ENCODE measurements at places on chromosomes 7 and 10.
A peak's percentile ranks its signal among the peaks of the same experiment; 100 is the strongest.

DNA sequence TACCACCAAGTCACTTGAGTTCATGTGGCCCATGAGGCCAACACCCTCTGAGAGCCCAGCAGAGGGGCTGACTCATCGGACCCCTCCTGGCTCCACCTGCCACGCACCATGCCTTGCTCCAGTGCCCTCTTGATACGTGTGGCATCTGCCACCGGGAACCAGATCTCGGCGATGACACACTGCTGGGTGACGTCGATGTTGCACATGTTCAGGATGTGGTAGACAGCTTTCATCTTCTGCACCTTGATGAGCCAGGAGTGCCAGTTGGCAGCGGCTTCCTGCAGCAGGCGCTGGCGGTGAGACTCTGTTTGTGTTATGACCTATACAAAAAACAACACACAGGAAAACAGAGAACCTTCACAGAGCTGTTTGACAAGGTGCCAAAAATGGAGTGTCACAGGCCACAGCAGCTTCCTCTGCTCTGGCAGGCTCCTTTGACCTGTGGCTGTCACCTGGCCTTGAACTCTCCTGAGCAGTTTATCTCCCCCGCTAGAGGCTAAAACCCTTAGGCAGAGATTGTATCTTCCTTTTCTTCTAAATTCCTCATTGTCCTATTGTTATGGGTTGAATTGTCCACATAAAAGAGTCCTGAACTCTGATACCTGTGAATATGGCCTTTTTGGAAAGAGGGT lies 45.2 kb upstream of the TMEM213 start:
- DNase-seq, result no peak

- DNase-seq, result no peak
Observed at GRCh38 chr7:22931011-22931410, 82.9 kb downstream of the HYCC1 start.

- no peak for DNase-seq
Observed at GRCh38 chr7:73768641-73769480, 1.2 kb downstream of the CLDN3 start.

GRCh38 chr7:70456719-70457118 lies 675.2 kb upstream of the GALNT17 start:
- DNase-seq, result no peak

DNA sequence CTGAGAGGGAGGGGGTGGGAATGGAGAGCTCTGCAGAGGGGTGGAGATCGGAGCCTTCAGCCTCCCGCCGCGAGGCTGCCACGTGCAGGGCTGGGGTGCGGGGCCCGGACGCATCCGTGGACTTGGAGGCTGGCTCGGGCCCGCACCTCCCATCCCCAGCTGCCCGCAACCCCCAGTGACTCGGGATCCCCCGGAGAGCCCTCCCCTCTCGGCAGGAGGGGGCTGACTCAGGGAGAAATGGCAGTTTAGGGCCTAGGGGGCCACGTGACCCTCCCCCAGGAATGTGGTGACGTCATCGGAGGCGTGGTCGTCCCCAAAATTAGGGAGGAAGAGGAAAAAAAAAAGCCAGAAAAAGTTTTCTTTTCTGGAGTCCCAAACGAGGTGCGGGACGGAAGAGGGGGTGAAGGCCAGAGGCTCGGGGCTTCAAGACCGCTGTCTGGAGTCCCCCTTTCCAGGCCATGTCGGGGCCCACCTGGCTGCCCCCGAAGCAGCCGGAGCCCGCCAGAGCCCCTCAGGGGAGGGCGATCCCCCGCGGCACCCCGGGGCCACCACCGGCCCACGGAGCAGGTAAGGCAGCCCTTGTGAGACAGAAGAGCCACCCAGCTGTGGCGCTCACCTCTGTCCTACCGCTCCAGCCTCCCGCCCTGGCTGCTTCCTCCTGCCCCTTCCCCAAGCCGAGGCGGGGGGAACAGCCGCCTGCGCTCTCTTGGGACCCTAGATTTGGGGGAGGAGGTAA lies at the start of gene TRIP6:
Gene TRIP6 (plus strand): TSS at position 348 of the 736 bp plus-strand sequence. CDS start 111 bp downstream, at position 459.
- DNase-seq, result peak; percentile 86

GRCh38 chr10:29703271-29703670 lies 68.5 kb upstream of the SVIL start:
- DNase-seq, result no peak

DNA sequence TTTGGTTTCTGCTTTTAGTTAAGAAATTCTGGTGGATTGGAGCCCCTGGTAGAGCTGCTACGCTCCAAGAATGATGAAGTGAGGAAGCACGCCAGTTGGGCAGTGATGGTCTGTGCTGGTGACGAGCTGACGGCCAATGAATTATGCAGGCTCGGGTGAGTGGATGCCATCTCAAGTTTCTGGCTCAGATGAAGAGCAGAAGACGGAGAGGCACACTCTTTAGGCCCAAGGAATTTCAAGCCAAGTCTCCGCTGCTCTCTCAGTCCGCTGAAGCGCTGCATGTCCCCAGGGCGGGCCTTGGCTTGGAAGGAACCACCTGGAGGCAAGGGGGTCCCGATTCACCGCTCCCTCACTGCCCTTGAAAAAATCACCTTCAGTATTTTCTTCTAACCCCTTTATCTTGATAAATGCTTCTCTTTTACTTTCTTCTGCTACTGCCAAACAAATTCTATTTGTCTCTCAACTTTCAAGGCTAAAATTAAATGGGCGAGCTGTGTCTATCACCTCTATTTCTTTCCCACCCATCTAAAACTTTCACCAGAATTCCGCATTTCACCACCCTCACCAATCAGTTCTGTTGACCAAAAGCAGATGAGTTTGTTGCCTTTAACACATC lies 74.2 kb downstream of the ARMC3 start:
- DNase-seq, result no peak

DNA sequence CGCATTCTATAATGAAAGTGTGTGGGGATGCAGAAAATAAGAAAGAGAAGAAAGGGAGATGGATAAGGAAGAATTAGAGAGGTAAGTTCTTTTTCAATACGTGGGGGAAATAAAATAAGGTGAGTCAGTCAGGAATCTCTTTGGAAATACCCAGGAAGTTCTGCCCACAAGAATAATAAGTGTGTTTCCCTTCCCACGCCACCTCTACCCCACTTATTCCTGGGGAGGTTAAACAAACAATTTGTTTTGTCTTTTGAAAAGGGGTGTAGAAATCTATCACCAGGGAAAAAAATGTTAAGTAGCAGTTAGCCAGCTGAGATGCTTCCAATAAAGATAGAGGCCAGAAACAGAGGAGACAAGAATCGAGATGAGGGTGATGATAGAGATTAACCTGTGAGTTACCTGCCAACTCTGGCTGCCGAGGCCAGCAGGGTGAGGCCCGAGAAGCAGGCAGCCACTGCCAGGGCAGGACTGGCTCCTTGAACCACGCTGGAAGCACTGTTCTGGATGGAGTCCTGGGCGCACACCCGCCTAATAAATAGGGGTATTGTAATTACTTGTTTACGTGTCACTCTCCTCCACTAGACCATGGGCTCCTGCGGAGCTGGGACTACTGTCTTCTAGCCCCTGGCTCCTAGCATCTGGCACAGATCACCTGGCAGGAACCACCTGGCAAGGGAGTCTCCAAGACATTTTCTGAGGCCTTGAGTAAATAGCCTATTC lies 191.3 kb downstream of the FGFR2 start:
- DNase-seq, result no peak

DNA sequence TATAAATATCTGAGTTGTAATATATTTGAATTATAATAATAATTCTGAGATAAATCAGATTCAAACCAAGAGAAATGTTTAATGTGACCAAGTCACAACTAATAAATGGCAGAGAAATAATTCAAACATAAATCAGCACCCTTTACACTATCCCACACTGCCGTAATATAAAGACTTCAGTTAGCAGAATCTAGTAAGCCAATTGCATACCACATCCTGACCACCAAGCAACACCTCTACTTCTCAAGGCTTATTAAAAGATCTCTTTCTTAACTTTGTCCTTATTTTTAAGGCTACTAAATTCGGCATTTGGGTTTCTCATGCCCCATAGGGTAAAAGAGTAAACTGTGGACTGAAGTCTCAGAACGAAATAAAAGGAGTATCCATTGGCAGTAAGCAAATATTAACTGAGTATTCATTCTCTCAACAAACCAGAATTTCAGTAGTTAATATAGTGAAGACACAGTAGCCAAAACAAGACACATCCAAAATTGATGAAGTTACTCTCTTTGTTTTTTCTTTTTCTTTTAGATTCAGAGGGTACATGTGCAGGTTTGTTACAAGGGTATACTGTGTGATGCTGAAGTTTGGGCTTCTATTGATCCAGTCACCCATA lies 14.8 kb downstream of the ACBD5 start:
- no peak for DNase-seq

DNA sequence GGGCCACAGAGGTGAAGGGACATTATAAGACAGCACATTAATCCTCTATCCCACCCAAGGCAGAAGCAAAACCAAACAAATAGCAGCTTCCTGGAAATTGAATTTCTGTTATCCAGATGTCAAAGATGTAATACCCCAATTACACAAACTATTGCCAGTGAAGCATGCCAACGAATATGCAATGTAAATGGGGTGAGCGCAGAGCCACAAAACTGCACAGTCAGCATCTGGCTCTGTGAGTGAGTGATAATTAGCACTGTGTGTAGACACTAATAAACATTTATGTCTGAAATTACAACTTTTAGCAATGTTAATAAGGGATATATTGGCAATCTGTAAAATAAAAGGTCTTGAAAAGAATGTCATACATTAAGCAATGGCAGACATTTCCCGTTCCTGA lies 3.2 kb downstream of the BEND7 start:
- no peak for DNase-seq

- DNase-seq, result no peak
Observed at GRCh38 chr7:12458520-12459131, 55.0 kb upstream of the VWDE start.

- DNase-seq, result no peak
Observed at GRCh38 chr7:7576344-7576743, 9.7 kb downstream of the MIOS start.

GRCh38 chr10:23326544-23327307 lies 17.9 kb downstream of the C10orf67 start:
- DNase-seq, result no peak

GRCh38 chr10:11045487-11045886 lies 27.8 kb downstream of the CELF2 start:
- DNase-seq, result no peak

- DNase-seq, result no peak
Observed at GRCh38 chr7:127578711-127579275, 6.6 kb downstream of the GCC1 start.

DNA sequence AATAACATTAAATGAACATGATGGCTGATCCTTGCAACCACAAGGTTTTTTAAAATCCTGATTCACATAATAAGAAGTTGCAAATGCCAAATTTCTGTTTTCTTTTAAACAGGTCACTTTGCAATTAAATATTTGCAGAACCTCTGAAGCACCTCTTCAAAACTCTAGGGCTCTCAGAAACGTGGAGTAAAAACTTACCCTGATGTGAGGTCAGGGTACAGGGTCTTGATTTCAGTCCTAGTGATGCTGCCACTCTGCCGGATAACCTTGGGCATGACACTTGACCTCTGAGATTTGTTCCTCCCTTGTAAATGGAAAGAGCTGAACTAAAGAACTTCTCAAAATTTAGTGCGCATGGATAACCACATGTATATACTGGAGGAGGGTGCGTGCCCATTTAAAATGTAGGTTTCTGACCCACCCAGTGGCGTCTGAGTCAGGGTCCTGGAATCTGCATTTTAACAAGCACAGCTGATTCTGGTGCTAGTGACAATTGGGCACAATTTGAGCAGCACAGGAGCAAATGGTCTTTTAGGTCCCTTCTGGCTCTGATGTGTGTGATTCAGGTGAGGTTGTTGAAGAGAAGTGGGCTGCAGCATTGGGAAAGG lies 35.5 kb upstream of the TNPO3 start:
- DNase-seq, result no peak

- no peak for DNase-seq
Observed at GRCh38 chr10:8070440-8070839, 16.0 kb downstream of the GATA3 start.

GRCh38 chr7:106183952-106184351 lies 71.8 kb upstream of the SYPL1 start:
- DNase-seq, result no peak

DNA sequence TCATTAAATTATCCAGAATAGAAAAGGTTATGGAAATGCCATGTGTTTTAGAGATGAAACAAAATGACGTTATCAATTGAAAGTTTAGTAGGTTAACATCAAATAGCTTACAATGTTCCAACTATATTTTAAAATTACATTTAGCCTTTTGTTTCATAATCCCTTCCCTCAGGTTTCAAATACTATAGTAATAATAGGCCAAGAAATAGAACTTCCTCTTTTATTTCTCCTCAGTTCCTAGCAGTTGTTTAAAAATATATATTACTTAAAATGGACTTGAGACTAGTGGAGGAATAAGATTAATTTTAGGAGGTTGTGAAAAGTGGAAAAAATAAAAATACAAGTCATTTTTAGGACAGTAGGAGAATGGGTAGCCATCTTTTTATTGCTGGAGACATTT lies 16.4 kb upstream of the PDSS1 start:
- DNase-seq, result no peak

- DNase-seq, result no peak
Observed at GRCh38 chr10:117646718-117647117, 104.2 kb downstream of the EMX2 start.
